ENCODE measurements at places on chromosomes 1 and 21.

- no peak for DNase-seq
Measured at GRCh38 chr1:160117709-160118183, 2.2 kb downstream of the ATP1A2 start.

- DNase-seq: no peak
Measured at GRCh38 chr1:151907363-151908139, 1.8 kb downstream of the THEM4 start.

DNA sequence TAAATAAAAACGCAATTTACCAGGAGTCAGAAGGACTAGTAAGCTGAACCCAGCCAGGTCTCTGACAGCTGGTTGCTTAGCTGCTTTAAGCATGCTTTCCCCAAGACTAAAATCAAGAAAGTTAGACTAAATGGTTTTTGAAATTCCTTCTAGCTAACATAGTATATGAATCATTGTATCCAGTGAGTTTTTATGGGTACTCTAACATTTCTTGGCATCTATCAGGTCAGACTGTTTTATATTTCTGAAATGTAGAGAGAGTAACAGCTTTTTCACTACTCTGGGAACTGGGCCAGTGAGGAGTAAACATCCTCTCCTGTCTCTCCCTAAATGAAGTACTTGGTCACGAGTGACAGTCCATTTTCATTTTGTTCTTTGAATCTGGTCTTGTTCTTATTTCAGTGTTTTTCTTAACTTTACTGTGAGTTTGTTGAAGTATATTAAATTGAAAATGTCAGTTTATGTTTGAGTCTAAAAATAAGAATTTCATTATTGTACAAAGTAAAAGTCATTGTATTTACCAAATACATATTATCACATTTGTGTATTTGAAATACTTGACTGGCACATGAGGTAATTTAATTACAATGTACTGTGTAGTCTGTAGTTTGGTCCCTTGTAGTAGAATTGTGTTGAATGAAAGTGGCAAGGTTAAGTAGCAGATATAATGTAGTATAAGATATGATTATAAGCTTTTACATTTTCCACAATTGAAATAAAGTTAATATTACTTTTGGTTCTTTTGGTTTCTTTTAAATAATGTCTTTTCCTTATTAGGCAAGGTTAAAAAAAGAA, 47.6 kb downstream of the PKN2 start:
- peak; percentile 67 for DNase-seq

GRCh38 chr1:55059302-55060132, 20.2 kb downstream of the PCSK9 start:
- no peak for DNase-seq

DNA sequence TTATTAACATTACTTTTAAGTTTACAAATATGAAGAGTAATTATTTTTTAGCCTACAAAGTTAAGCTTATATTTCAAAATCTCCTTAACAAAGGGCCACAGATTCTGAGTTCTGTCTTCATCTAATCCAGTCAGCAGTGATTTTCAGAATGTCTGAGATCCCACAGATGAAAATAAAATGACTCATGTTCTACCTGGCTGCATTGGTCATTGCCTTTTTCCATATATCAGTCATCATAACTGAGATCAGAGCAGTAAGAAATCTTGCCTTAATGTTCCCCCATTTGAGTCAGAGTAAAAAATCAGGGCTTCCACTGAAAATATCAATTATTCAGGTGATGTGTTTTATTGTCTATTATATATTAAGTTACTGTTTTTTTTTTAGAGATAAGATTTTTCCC, 416.1 kb downstream of the MRPL39 start:
- no peak for DNase-seq

DNA sequence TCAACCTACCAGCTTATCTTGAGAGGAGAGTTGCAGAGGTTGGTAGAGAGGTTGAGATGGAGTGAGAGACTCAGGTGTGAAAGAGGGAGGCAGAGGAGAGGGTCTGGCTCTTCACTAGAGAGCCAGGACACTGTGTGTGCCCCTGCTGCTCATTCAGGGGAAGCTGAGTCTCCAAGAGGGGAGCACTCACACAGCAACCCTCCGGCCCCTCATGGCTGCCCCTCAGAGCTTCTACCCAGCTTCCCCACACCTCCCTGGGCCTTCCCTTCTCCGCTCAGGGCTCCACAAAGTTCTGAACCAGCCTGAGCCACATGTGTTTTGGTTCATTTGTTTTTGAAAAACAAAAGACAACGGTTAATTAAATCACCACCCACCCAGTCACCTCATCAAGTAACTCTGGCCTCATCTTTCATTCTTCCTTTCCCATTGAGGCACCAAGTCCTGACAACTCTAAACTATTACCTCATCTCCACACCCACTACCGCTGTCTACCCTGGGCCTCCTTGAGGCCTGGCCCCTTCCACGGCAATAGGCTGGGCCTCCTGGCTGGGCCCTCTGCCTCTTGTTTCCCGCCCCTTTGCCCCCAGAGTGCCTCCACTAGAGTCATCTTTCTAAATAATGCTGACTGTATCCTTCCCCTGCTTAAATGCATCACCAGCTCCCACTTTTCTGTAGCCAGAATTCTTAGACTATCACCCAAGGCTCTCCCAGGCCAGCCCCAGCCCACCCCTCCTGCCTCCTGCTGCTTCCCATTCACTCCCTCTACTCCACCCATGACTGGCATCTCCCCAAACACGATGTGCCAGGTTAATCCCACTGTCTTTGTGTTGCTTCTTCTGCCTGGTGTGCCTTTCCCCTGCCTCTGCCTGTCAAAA, 33.0 kb downstream of the TNNT2 start:
- no peak for DNase-seq

DNA sequence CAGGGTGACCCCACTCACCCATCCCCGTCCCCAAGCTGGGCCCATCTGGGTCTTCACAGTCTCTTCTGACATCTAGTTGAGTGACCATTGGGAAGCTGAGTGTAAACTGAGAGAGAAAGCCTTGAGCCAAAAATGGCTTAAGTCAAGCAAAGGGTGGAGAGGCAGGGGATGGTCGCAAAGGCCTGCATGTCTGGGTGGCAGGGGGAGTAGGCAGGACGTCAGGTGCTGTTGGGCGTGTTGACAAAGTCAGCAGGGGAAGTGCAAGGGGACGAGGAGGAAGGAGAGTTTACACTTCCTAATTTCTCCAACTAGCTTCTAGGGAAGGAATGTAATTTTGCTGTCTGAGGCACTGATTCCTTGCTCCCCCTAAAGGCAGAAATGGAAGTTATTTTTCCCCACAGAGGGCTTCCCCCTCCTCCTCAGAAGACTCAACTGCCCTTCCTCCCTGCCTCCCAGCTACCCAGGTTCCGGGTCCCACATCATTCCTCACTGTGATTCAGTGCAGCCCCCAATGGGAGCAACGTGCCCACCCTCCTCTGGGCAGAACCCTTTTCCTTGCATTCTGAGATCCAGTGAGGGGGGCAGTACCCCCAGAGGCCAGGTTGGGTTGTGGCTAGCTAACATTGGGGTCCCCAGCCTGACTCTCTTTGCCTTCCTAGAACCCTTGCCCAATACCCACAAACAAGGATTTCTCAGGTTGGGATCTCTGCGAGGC, 1.2 kb upstream of the ADORA1 start:
- no peak for DNase-seq

DNA sequence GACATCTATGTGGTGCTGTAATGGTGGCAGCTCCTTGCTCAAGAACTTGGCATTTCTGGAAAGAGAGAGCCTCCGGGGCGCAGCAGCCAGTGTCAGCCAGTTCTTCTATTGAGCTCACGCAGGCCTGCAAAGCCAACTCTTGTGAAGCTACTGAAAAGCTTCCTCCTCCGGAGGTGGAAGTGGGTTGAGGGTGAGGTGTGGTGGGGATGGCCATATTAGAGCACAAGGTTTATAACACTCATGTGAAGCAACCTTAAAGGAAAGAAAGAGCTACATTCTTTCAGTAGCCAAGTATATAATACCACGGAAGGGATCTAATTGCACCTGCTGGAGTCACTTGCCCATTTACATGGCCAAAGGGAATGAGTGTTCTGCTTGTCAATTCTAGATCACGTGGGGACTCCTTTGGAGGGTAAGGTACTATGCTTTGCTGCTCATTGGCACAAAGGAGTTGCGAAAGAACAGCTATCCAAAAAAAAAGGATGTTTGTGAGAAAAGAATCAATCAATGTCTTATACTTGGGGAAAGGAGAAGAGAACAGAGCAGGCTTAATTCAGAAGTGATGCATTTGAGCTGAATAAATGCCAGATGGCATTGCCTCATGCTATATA, 18.3 kb upstream of the MAP10 start:
- no peak for DNase-seq
